ENCODE measurements at places on chromosomes 5 and 9.

GRCh38 chr5:12659686-12660085, 755.4 kb upstream of the CTNND2 start:
- H3K27ac ChIP-seq: no peak overlapping the region
- H3K4me3 ChIP-seq: no peak overlapping the region
- H3K27me3 ChIP-seq: peaks cover 1% of the 10 kb centered on the region
- no peak for DNase-seq
- H3K36me3 ChIP-seq: no peaks in the 10 kb centered on the region
- H3K4me1 ChIP-seq: no peaks in the 10 kb centered on the region

DNA sequence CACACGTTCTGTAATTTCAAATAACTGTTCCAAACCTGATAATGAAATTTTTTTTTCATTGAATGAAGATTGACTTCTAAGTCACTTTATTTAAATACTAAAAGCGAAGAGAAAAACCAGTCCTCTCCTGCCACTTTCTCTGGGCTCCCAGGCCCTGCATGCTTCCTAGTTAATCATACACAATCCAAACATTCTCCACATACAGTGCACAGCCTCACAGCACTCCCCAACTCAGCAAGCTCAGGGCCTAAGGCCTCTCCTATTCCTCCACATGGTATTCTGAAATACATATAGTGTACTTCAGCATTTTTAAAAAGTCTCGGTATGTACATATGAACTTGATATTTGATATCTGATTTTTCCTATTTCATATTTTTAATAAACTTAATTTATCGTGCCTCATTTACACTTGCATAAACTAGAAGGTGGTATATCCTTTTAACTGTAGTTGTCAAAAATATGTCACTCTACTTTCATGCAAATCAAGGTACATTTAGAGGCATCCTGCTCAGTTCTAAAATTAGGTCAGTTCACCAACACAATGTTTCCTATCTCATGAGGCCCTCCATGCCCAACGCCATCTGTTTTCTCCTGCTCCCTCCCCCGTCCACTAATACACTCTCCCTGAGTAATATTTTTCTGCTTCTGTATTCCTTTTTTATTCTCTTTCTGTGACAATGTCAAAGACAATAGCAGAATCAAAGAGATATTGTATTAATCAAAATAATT, 206.7 kb downstream of the ARRDC3 start:
- no peak for DNase-seq
- H3K27ac ChIP-seq: no peak overlapping the region
- H3K36me3 ChIP-seq: no peaks in the 10 kb centered on the region
- no peaks in the 10 kb centered on the region for H3K27me3 ChIP-seq

DNA sequence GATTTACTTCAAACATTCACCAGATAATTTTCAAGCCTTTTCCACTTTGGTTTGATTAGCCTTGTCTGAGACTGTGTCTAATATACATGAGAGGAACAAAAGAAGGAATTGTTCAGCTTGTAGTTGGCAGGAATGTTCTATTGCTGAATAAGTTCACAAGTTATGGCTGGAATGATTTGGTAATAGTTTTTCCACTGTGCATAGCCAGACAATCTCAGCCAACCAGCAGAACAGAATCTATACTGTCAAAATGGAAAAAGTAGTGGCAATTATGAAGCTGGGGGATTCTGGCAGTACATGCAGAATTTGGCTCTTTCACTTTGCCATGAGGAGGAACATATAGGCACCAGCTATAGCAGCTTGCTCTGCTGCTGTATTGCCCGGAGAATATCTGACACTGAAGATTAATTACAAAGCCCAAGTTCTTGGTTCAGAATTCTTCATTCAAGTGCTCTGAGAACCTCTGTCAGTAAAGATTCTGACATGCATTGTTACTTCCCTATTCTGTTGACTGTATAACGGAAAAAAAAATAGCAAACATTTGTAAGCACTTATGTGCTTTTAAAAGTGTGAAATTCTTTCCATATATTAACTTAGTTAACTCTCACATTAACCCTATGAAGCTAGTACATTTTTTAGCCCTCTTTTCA, 150.6 kb downstream of the PRR16 start:
- H3K36me3 ChIP-seq: no peaks in the 10 kb centered on the region
- no peak for DNase-seq
- H3K27ac ChIP-seq: no peak overlapping the region
- no peaks in the 10 kb centered on the region for H3K27me3 ChIP-seq
- no peak overlapping the region for H3K4me3 ChIP-seq

GRCh38 chr9:123562844-123563346, 206.9 kb downstream of the CRB2 start:
- no peaks in the 10 kb centered on the region for H3K4me1 ChIP-seq
- no peaks in the 10 kb centered on the region for H3K27me3 ChIP-seq
- DNase-seq: no peak
- H3K27ac ChIP-seq: no peak overlapping the region
- H3K36me3 ChIP-seq: no peaks in the 10 kb centered on the region
- no peak overlapping the region for H3K4me3 ChIP-seq

DNA sequence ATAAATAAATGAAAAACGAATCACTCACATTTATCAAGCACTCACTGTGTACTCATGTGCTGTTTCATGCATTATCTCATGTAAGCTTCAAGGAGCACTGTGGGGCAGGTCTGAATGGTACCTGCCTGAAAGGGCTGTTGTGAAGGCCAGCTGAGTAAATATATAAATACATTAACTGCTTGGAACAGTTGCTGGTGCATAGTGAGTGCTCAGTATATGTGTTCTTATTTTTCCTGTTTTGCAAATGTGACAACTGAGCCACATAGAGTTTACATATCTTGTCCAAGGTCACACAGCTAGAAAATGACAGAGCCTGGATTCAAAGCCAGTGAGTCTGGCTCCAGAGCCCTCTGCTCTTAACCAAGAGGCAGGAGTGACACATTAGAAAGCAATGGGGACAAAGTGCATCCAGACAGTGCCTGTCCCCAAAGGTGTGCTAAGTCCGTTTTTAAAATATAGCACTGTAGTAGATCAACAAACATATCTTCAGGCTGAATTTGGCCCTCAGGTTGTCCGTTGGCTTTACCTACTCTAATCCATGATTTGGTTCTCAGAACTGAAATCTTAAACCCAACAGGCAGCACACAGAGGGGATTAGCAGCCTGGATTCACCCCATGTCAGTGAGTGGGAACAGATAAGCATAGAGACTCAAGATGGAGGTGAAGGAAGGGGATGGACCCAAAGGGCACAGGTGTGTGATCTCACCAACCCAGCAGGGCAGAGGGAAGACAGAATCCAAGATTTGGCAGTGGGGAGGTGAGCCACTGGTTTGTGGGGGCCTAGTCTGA, 70.8 kb downstream of the WWC1 start:
- no peaks in the 10 kb centered on the region for H3K4me1 ChIP-seq
- H3K27me3 ChIP-seq: no peaks in the 10 kb centered on the region
- H3K36me3 ChIP-seq: no peaks in the 10 kb centered on the region
- H3K27ac ChIP-seq: no peak overlapping the region

DNA sequence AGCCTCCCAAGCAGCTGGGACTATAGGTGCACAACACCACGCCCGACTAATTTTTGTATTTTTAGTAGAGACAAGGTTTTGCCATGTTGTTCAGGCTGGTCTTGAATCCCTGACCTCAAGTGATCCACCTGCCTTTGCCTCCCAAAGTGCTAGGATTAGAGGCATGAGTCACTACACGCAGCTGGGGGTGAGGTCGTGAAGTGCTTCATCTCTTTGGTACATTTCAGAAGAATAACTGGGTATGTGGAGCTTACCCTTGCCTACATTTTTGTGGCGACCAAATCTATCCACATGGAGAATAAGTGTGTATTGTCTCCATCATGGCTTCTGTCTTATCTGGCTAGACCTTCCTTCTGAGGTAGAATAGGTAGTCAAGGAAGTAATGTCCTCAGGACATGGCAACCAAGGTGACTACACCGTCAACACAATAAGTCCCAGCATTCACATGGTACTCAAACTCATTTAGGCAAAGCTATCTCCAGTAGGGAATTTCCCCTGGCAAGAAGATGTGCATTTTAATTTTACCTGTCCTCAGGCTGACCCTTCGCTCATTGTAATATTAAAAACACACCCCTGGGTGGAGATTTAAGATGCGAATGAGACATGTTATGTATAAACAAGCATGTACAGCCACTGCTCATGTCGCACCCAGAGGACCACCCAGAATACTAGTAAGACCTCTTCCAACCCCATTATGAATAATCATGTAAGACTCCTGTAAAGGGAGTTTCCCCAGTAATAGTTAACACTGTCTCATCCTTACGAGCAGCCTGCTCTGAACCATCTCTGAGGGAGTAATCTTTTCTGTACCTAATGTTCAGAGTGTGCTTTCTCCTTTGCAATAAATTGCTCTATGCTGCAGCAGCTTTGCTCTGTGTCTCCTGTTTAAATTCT, 1173.2 kb downstream of the TAF11L14 start:
- H3K4me1 ChIP-seq: no peaks in the 10 kb centered on the region
- no peak overlapping the region for H3K4me3 ChIP-seq
- H3K27ac ChIP-seq: no peak overlapping the region
- no peaks in the 10 kb centered on the region for H3K27me3 ChIP-seq

DNA sequence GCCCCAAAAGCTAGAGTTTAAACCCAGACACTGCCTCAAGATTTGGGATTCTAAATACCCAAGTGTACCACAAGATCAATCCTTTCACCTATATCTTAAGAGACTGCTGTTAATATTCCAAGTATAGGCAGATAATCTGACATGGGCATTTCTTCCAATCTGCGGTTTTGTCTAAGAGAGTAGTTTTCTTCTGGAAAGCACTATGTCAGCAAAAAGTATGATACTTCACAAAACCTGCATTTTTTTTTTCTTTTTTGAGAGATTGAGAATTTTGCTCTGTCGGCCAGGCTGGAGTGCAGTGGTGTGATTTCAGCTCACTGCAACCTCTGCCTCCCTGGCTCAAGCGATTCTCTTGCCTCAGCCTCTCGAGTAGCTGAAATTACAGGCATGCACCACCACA, 190.7 kb upstream of the TYRP1 start:
- H3K27me3 ChIP-seq: no peaks in the 10 kb centered on the region
- no peak for DNase-seq
- no peaks in the 10 kb centered on the region for H3K36me3 ChIP-seq
- H3K27ac ChIP-seq: no peak overlapping the region

GRCh38 chr5:100827481-100827889, 75.6 kb downstream of the ST8SIA4 start:
- no peak overlapping the region for H3K4me3 ChIP-seq
- H3K4me1 ChIP-seq: no peaks in the 10 kb centered on the region
- no peak for DNase-seq

DNA sequence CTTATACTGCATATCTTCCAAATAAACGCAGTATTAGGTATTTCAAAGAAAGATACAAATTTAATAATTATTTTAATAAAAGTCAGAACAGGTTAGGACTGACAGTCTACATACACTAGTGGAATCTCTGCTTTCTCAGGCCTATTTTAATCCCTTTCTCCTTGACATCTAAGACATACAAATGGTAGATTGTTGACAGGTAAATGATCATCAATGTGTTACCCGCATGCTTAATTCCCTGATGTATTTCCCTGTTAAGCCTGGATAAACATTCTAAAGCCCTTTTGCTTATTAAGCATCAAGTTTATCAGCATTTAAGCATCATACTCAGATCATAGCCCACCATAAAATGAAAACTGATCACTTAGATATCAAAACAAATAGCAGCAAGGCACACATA, 576.7 kb downstream of the PTPRD start:
- no peak overlapping the region for H3K27ac ChIP-seq
- no peaks in the 10 kb centered on the region for H3K4me1 ChIP-seq
- H3K27me3 ChIP-seq: no peaks in the 10 kb centered on the region

DNA sequence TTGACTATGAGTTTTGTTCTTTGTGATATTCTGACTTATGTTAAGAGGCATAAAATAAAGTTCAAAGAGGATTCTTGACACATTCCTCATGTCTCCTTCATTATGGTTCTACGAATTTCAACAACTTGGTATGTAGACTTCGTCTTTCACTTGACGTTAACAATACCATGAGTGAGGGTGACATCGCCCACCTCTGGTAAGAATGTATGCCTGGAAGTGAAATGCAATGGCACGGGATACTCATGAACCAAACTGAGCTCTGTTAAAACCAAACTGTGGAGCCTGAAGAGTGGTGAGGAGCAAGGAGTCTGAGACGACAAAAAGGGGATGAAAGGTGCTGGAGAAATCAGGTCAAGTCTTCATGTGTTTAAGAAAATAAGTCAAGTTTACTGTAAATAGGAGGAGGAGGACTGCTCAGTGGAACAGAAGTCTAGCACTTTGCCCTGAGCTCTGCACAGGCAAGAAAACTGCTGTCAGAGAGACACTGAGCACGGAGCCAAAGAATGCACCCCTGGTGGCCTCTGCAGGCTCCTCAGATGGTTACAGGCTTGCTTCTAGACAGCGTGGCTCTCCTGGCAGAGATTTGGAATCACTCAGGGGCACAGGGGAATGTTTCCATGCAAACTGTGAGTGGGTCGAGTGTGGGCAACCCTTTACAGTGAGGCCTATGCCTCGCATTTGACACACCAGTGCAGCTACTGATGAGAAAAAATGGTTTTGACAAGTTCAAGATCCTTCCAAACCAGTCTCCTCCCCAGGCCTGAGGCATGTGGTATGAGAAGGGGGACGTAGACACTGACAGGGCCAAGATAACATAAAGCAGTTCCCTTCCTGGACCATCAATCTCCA, 470.1 kb downstream of the IRX1 start:
- H3K27ac ChIP-seq: no peak overlapping the region
- H3K4me1 ChIP-seq: no peaks in the 10 kb centered on the region
- no peaks in the 10 kb centered on the region for H3K36me3 ChIP-seq
- no peaks in the 10 kb centered on the region for H3K27me3 ChIP-seq
- H3K4me3 ChIP-seq: no peak overlapping the region

- H3K36me3 ChIP-seq: no peaks in the 10 kb centered on the region
- no peak for DNase-seq
- H3K4me3 ChIP-seq: no peak overlapping the region
- H3K4me1 ChIP-seq: no peaks in the 10 kb centered on the region
- no peaks in the 10 kb centered on the region for H3K27me3 ChIP-seq
Observed at GRCh38 chr5:82564963-82565362, 286.8 kb upstream of the RPS23 start.

DNA sequence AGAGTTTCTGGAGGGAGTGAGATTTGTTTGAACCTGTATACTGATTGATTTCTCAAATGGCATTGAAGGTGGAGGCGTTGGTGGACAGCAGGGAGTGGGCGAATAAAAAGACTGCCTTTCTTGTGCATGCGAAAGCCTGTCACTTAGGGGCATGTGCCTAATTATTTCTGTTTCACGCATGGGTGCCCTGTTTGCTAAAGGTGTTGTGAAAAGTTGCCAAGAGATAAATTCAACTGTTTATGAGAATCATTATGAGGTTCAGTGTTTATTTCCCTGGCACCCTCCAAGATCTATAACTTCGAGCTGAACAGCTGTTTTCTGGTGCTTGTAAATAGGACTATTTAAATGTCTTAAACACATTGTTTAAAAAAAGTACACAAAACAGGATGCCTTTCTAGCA, 67.4 kb upstream of the DMRTA1 start:
- no peaks in the 10 kb centered on the region for H3K36me3 ChIP-seq
- H3K27ac ChIP-seq: no peak overlapping the region
- H3K4me3 ChIP-seq: no peak overlapping the region
- H3K27me3 ChIP-seq: no peaks in the 10 kb centered on the region

DNA sequence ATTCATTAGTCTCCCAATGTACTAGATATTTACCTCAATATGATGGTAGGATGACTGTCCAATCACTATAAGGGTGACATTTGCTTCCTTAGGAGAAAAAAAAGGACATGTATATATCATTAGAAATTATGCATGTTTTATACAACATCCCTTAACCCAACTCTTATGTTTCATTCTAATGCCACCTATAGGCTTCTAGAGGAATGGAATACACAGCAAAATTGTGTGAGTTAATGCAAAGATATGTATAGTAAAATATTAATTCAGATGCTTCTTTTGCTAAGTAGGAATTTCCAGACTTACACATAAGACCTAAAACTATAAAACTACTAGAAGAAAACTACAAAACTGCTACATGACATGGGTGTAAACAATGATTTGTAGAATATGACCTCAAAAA, 3.5 kb downstream of the PRXL2C start:
- no peaks in the 10 kb centered on the region for H3K27me3 ChIP-seq
- DNase-seq: no peak
- H3K4me3 ChIP-seq: no peak overlapping the region
- no peak overlapping the region for H3K27ac ChIP-seq
- H3K36me3 ChIP-seq: no peaks in the 10 kb centered on the region
